ENCODE measurements at places on chromosomes 11 and 22. TPM values are rescaled to one million over a fixed set of nuclear protein-coding genes. Genes with fewer than 3 reads are reported as not detected.
A peak's percentile ranks its signal among the peaks of the same experiment; 100 is the strongest.

DNA sequence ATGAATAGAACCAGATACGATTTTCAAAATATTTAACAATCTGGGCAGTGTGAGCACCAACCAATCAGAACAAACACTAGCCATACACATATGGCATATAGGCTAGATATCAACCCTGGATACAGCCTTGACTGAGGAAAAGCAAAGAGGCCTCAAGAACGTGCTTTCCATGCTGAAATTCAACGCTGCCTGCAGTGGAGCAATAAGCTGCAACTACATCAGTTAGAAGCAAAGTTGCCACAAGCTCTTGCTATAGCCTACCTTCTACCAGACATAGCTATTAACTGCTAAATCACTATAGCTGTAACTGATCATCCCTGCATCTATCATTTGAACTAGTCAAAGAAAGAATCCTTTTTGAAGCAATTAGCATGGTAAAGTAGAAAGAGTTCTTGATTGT lies 42.5 kb downstream of the DENND5A start:
- no peak for DNase-seq

DNA sequence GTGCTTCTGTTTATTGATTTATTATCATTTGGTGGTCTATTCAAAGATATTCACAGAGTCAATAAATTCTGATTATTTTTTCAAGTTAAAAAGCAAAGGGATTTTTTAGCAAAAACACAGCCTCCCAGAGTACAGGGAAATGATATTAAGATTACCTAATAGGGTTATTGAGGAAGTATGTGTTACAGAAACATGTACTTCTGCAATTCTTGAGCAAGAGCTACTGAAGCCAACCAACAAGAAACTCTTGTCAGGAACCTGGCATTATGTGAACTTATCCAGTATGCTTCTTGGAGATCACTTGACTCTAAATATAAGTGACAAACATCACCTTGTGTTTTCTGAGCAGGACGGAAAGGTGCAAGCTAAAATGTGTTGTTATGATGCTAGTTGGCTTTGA lies 42.0 kb upstream of the CARD18 start:
- DNase-seq: no peak

The RBM14 gene
- total RNA-seq: 36.4 TPM

DNA sequence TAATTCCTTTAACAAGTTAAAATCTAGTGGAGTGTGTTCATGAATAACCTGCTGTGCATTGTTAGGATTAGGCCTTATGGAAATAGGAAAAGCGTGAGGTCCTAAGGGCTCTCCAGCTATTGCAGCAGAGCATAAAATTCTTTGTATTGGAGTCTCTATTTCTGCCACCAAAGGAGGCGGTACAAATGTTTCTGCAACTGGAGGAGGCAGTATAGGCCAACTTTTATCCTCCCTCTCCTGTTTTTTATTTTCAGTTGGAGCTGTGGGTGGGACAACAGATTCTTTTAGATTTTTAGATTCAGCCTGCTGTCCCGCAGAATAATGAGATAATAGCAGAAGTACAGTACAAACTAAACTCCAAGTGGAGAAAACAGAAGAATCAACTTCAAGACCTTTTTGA lies 26.2 kb downstream of the OR10A6 start:
- DNase-seq: no peak

GRCh38 chr11:10742460-10743208 lies 8.4 kb upstream of the CTR9 start:
- peak; percentile 38 for DNase-seq

DNA sequence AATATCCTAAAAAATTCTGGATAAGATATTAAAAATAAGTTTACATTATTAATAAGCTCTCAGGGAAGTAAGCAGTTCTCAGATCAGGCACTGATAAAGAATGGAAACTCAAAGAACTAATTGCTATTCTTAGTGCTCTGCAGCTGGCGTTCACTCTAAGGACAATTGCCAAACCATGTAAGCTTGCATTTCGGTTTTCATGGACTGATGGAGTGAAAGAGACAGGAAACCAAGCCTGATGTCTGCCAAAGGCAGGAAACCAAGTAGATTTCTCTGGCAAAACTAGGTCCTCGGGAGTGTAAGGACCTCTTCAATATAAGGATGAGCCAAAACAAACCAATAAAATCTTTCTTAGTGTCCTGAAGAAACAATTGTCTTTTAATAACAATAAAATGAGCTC lies 355.2 kb downstream of the RAB38 start:
- no peak for DNase-seq

The MMP12 gene
- total RNA-seq: 2.3 TPM

The APOL5 gene
- total RNA-seq: not detected

The OR2AT4 gene
- total RNA-seq: not detected

DNA sequence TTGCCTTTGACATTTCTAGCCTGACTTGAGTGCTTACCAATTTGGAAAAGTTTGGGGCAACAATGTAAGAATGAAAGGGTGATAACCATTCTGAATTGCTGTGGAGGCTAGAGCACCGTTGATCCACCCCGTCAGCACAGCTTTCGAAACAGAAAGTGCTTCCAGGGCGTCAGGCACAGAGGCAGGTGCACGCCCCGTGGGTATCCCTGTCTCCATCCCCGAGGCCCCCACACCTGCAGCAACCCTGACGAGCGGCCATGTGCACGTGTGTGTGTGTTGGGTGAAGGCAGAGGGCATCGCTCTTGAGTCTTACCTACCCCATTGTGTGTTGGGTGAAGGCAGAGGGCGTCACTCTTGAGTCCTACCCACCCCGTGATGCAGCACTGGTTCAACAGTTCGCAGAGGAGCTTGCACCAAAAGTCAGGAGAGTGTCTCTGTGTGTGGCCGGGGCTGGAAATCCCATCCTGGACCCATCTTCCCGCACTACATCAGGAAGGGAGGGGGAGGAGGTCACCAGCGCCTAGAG lies 404.5 kb downstream of the BRD1 start:
- DNase-seq: no peak

- DNase-seq: no peak
Observed at GRCh38 chr22:29842740-29843139, 4.7 kb upstream of the ASCC2 start.

The STIM1 gene
- total RNA-seq: 39.1 TPM
